Activated T-cell treated with anti-CD3 and anti-CD28 coated beads for 48 hours (primary cell): ENCODE measurements at places on chromosomes 7 and 10.

GRCh38 chr7:124724507-124725192 lies 40.9 kb downstream of the GPR37 start:
- DNase-seq = no peak

- DNase-seq = no peak
Observed at GRCh38 chr7:124801330-124801895, 35.8 kb upstream of the GPR37 start.

DNA sequence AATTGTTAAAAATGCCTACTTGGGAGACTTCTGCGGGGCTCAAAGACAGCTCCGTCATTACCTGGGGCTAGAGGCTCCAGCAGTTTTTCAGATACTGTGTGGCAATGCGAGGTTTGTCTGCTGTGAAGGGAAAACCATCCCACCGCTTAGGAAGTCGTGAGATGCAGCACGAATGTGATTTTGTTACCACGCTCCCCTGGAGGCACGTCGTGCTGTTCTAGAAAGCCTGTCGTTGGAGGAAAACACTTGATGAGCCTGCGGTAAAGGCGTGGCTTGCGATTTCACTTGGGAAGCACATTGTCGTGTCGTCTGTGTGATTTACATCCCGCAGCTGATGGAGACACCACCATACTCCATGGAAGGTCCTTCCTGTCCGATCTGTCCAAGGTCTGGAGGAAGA lies 39.3 kb downstream of the CAMK1D start:
- DNase-seq = no peak

GRCh38 chr7:155848691-155849669 lies 36.7 kb upstream of the SHH start:
- no peak for DNase-seq

DNA sequence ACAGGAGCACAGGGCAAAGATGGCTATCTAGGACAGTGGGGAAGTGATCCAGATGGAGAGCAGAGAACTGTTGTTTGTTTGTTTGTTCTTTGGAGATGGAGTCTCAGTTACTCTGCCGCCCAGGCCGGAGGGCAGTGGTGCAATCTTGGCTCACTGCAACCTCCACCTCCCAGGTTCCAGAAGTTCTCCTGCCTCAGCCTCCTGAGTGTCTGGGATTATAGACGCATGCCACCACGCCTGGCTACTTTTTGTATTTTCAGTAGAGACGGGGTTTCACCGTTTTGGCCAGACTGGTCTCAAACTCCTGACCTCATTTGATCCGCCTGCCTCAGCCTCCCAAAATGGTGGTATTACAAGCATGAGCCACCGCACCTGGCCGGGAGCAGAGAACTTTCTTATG lies 20.9 kb downstream of the METTL2B start:
- DNase-seq = no peak

DNA sequence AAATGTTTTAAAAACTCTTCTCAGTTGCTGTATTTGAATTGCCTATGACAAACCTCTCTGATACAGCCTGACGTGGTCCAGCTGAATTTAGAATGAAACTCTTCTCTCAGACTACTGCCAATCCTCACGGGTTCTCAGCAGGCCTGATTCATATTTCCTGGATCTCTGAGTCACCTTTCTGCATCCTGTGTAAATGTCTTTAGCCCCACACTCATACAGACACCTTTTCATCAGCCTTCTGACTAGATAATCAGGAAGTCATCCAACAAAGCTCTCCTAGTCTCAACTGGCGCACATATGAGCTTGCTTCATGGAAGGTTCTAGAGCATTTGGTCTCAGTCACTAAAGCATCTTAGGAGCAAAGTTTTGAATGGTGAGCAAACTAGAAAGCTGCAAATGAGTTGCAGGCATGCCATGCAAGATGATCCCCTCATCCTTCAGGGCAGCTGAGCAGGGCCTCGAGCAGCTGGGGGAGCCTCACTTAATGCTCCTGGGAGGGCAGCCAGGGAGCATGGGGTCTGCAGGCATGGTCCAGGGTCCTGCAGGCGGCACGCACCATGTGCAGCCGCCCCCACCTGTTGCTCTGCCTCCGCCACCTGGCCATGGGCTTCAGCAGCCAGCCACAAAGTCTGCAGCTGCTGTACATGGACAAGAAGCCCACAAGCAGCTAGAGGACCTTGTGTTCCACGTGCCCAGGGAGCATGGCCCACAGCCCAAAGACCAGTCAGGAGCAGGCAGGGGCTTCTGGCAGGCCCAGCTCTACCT lies 182.8 kb downstream of the ARHGAP12 start:
- DNase-seq = peak; percentile 15

DNA sequence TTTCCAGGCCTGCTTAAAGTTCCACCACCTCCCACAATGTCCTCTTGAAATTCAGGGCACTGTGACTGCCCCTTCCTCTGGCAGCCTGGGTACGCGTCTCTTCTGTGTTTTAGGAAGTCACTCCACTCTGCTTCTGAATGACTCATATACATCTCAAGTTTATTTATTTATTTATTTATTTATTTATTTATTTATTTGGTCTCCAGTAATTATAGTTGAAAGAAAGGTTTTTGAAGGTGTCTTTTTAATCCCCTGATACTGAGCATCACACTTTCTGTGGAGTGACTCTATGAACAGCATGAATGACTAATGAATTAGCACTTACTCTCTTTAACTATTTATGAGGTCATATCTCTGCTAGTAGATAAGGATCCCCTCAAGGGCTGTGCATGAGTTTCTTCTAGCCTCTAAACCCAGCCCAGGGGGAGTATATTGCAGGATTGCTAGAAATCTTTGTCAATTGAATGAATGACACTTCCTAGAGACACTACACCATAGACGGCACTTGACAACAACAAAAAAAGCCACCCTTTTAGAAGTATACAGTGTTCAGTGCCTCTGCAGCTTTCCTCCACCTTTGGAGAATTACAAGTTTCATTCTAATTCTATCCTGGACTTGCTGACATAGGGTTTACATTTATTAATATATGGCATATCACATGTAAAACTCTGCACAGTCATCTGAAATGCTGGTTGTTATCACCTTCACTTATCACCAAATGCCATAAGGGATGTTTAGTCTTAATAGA lies 2.1 kb downstream of the MACC1 start:
- no peak for DNase-seq

GRCh38 chr10:13327534-13327933 lies 20.6 kb downstream of the SEPHS1 start:
- no peak for DNase-seq

DNA sequence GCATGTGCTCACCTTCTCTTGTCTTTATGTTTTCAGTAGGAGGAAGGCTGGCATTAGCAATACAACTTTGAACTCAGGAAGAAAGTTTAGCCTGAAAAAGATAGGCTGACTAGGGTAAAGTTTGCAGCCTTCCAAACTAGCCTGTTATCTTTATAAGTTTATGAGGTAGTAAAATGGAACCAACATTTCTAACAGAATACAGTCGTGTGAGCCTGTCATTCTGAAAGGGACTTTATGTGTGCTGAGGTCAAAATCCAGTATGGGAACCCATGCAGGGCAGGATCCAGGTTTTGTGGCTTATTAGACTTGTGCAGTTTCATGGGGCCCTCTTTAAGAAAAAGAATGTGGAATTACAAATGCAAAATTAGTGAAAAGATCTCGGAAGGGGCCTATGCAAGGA lies 201.0 kb upstream of the PRPS1L1 start:
- no peak for DNase-seq

GRCh38 chr7:83130623-83131545 lies 31.8 kb downstream of the PCLO start:
- DNase-seq = no peak

DNA sequence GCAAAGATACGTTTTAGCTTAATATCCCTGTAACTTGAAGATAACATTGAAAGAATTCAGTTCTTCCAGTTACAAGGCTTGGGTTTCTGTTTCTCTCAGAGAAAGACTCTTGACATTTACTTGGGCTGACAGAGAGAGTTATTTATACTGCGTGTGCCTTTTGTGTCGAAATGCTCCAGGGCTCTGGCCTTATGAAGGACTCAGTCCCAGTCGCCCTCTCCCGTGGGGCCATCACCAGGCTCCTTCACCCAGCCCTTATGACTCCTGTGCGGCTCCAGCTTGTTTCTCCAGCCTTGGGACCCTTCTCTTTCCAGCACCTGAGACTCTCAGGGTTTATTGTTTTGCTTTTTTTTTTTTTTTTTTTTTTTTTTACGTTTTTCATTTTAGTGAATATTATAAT lies 242.3 kb upstream of the DKK1 start:
- DNase-seq = no peak

- DNase-seq = no peak
Observed at GRCh38 chr7:30595436-30596013, 847 bp downstream of the GARS1 start.

GRCh38 chr7:104664648-104665047 lies 336.2 kb downstream of the LHFPL3 start:
- no peak for DNase-seq

- DNase-seq = no peak
Observed at GRCh38 chr7:121275204-121275603, 53.6 kb upstream of the WNT16 start.

GRCh38 chr7:29606287-29606721 lies 42.7 kb downstream of the PRR15 start:
- DNase-seq = no peak

GRCh38 chr7:74027683-74028320 lies at the start of gene ELN:
TSS of gene ELN (plus strand) at chr7:74028173. CDS start at chr7:74028188, 15 bp downstream.
- DNase-seq = no peak

GRCh38 chr10:60985951-60986350 lies 42.0 kb upstream of the RHOBTB1 start:
- DNase-seq = no peak

DNA sequence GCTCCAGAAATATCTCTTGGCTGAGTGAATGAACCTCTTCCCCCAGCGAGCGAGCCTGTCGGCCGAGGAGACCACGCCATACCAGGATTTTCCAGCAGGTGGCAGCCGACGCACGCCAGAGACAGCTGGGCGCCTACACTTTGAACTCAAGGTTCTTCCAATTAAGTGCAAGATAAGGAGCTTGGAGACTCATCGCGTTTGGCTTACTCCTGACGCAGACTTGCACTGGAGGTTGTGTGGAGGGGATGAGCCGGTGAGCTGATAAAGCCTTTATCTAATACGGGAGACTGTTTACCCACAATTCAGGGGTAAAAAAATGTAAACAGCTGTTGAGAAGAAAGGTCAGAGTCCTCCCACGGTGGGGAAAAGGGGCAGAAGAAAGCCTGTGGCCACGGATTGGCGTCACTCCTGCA lies 45.9 kb upstream of the EMX2 start:
- DNase-seq = peak; percentile 58

DNA sequence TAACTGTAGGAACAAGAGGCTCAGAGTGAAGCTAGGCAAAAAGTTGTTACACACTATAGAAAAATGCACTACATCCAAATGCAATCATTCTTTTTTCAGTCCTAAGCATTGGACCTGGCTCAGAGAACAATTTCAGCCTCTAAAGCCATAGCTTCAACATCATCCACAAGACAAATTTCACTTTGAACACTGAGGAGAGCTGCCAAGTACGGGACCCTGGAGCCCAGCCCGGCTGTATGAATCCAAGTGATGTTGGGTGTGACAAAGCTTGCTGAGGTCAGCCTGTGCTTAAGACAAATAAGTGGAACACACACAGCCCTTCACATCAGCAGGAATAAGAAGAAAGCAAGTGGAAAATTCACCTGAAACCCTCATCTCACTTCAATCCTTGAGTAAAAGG lies 233.1 kb upstream of the PFKP start:
- no peak for DNase-seq

DNA sequence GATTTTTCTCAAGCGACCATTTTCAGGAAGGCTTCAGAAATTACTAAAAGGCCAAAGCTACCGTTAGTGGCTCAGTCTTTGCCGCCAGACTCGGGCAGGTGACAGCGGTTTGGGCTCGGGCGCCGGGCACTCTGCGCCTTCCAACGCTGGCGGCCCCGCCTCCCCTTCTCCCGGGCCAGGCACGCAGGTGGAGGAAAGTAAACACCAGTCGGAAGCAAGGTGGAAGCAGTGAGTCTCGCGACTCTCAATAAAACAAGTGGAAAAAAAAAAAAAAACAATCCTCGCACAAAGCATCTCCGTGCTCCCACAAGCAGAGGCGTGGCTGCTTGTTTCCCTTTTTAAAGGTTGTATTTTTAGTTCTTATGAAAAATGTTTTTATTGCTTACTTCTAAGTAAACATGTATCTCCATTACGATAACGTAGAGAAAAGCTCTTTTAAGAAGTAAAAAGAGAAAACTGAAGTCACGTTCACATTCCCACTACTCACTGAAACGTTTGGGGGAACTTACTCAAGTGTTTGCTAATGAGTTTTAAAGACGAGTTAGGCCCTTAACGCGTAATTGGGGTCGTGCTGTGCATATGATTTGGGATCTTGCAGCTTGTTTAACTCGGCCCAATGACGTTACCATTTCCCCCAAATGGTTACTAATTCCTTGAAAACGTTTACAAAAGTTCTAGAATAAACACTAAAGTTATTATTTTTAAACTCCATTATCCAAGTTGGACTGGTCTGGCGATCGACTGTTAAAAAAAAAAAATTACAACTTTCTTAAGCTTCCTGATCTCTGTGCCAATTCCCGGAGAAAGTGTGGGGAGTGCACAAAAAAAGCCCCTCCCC lies 864 bp downstream of the CDCA7L start:
- DNase-seq = peak; percentile 46

GRCh38 chr10:23702977-23703414 lies 264.1 kb downstream of the OTUD1 start:
- DNase-seq = peak; percentile 30

- no peak for DNase-seq
Observed at GRCh38 chr7:100824499-100825214, 2.7 kb downstream of the EPHB4 start.

- DNase-seq = peak; percentile 15
Observed at GRCh38 chr7:151060416-151061212, 1.2 kb downstream of the SLC4A2 start.

GRCh38 chr7:158858592-158859503 lies 2.5 kb downstream of the DYNC2I1 start:
- no peak for DNase-seq

GRCh38 chr7:107744345-107744750 lies 406 bp downstream of the CBLL1 start:
- no peak for DNase-seq

DNA sequence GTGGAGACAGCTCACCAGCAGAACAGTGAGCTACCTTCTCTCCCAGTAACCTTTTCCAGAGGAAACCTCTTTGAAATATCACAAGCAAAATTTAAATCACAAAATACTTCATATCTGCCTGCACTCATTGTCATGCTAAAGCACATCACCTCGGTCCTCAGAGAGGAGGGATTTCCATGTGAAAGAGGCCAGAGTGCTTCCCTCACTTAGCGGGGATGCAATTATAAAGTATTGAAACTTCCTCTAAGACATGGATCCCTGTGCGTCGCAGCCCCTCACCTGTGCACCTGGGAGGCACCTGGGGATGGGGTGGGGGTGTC lies 457.9 kb downstream of the DNAJB6 start:
- no peak for DNase-seq
